Airway epithelial cell (primary cell): ENCODE measurements at places on chromosomes 2 and 18. TPM values are rescaled to one million over a fixed set of nuclear protein-coding genes. Genes with fewer than 3 reads are reported as not detected.

ACTG2 gene
- total RNA-seq, result 2.3 and 4.5 TPM in 2 replicates

C2orf78 gene
- total RNA-seq, result not detected in 2 replicates

RAPGEF4 gene
- 1.4 and 1.7 TPM in 2 replicates for total RNA-seq

EGR4 gene
- not detected in 2 replicates for total RNA-seq

C2orf81 gene
- total RNA-seq, result 0.92 and 1.1 TPM in 2 replicates

SGO2 gene
- 11.7 and 14.5 TPM in 2 replicates for total RNA-seq

CXCR4 gene
- total RNA-seq, result not detected in 2 replicates

GPR35 gene
- 0.28 TPM in 1 of 2 replicates, not detected in the other for total RNA-seq

NCKAP1 gene
- total RNA-seq, result 107 and 119 TPM in 2 replicates
